ENCODE measurements at places on chromosomes 3 and 15.

- no peak for DNase-seq
Observed at GRCh38 chr3:46690798-46691197, 2.7 kb downstream of the ALS2CL start.

DNA sequence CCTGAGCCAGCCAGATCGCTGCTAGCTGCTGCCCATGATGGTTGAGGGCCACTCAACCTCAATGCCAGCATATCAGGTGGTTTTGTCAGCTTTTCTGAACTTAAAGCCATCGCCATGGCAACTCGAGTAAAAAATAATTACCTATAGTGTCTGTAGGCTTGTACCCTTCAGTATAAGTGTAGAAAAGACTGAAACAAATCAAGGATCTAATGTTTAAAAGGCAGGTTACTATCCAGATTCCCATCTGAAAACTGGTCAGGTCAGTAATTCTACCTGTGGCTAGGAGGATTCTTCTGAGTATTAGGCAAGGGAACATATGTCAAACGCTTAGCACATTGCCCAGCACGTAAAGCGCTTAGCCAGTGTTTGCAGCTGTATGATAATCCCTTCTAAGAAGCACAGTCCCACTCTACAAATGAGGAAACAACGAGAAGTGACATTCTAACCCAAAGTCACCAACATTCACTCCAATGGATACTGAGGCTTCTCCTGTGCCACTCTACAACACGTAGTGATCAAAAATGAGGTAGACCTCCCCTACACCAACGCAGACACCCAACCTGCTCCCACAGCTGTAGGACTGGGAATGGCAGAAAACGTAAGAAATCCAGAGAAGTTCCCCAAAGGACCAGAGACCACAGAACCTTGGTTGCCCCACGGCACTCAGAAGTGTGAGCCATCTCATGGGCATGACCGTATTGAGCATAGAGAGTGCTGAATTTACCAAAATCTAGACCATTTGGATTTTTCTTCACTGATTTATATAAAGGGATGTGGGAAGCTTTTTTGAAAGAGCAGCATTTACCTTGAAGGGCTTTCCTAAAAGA, 55.3 kb downstream of the SLTM start:
- DNase-seq = no peak

GRCh38 chr15:39250001-39250400, 330.9 kb upstream of the THBS1 start:
- DNase-seq = no peak

- DNase-seq = no peak
Observed at GRCh38 chr15:99481113-99481950, 84.5 kb upstream of the MEF2A start.

- DNase-seq = no peak
Observed at GRCh38 chr3:184635126-184635525, 73.5 kb downstream of the EPHB3 start.

- no peak for DNase-seq
Observed at GRCh38 chr15:98713585-98714001, 65.3 kb downstream of the IGF1R start.

- no peak for DNase-seq
Observed at GRCh38 chr15:33135355-33135781, 59.1 kb downstream of the FMN1 start.

- DNase-seq = no peak
Observed at GRCh38 chr15:37032091-37032775, 68.1 kb downstream of the MEIS2 start.

GRCh38 chr3:19595884-19596283, 338.1 kb downstream of the EFHB start:
- no peak for DNase-seq

- no peak for DNase-seq
Observed at GRCh38 chr3:181637056-181637455, 74.7 kb upstream of the SOX2 start.

GRCh38 chr3:43389388-43390254, 103.3 kb downstream of the SNRK start:
- DNase-seq = no peak

DNA sequence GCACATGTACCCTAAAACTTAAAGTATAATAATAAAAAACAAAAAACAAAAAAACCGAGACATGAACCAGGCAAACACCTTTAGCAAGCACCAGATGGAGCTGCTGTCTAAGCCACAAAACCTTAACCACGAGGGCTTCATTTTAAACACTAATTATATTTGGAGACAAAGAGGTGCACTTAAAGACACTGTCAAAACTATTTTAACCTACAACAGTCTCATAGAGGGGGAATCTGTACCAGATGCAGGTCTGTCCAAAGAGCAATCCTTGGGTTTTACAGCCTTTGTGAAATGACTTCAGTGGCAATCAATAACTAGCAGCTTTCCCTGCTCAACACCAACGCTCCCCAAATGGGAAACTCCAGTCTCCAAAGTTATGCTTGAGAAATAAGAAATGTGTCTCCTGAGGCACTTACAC, 115.7 kb upstream of the TSPAN3 start:
- no peak for DNase-seq

DNA sequence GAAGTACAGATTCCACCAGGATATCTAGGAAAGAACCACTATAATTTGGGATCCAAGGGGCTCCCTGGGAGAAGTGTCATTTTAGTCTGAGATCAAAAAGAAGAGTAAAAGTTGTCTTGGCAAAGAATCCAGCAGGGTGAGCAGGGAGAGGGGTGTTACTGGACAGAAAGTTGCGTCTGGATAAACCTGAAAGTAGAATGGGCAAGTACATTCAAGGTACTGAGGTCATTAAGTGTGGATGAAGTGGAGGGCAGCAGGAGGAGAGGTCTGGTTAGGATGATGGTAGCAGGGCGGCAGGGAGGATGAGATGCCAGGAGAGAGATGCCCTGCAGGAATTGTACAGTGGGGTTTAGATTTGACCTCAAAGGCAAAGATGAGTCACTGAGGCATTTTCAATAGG, 253.3 kb downstream of the KLF13 start:
- no peak for DNase-seq

Measured in anterior cingulate cortex (tissue), 58 donors.